HL-60 (cell line): ENCODE measurements at places on chromosomes 3 and 15.

GRCh38 chr3:97871186-97871585 is 49.4 kb downstream of the CRYBG3 start:
- DNase-seq: no peak

DNA sequence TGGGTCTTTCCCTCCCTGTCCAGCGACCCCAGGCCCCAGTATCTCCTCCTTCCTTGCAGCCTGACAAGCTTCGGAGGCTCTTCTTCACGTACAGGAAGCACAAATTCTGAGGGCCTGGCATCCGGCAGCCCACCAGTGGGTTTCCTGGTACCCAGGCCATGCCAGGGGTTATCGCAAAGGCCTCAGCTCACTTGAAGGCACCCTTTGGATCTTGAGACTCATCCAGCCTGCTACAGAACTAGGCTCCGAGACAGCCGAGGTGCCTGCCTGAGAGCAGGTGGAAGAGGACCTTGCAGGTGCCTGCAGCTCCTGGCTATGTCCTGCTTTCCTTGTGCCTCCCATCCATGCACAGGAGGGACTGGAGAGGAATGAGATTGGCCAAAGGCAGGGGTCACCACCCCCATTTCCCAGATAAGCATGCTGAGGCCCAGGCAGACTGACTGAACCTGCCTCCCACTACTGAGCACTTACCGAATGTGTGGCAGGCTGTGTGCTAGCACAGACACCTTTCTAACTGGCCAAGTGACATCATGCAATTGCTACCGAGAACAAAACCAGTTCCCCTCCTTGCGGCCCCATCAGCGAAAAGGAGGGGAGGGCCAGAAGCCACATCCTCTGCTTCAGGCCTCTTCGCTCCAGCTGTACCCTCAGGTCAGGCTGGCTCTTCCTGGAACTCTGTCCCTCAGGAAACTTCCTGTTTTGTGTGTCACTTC is 11.2 kb downstream of the SH2D7 start:
- DNase-seq: peak; percentile 83

DNA sequence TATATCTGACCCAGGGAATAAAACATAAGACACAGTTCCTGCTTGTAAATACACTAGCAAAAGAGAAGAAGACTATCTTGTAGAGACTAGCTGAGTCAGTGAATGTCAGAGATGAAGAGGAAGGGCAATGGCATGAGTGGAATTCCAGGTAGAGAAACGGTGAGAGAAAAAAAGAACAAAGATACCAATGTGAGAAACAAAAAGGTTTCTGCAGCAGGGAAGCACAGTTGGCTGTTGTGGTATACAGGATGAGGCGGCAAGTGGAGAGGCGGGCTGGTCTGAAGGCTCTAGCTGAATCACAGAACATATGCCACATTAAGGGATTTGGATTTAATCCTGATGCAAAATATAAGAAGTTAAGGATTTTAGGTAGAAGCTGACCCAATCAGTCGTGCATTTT is 17.1 kb upstream of the TASOR start:
- no peak for DNase-seq

GRCh38 chr3:71104121-71104541 is 479.4 kb downstream of the FOXP1 start:
- DNase-seq: no peak

- no peak for DNase-seq
Measured at GRCh38 chr3:141104151-141104821, 53.1 kb downstream of the SPSB4 start.

DNA sequence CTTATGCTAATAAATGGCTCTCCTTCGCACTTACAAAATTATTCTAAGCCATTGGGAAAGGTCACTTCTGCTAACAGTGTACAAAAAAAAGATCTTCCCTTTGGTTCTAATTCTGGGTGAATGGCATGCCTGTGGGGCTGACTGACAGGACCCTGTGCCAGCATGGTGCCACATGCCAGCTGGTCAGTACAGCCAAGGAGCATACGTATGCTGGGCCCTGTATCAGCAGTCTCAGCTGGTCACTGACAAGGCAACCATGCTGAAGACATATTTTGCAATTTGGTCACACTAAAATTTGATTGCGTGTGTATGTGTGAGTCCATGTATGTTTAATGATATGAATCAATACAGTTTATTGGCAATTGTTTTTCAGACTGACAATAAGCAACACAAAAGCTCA is 246.1 kb downstream of the TBL1XR1 start:
- no peak for DNase-seq

GRCh38 chr3:132183811-132184210 is 133.4 kb upstream of the ACP3 start:
- no peak for DNase-seq

- peak; percentile 51 for DNase-seq
Measured at GRCh38 chr3:185308126-185308754, 54.4 kb upstream of the EHHADH start.
